ENCODE measurements at places on chromosomes 5 and 9. TPM values are rescaled to one million over a fixed set of nuclear protein-coding genes. Genes with fewer than 3 reads are reported as not detected.

GRCh38 chr5:2747363-2748162, 3.9 kb downstream of the IRX2 start:
- DNase-seq = no peak

GRCh38 chr9:37146410-37146809, 26.0 kb downstream of the ZCCHC7 start:
- peak; percentile 66 for DNase-seq

DNA sequence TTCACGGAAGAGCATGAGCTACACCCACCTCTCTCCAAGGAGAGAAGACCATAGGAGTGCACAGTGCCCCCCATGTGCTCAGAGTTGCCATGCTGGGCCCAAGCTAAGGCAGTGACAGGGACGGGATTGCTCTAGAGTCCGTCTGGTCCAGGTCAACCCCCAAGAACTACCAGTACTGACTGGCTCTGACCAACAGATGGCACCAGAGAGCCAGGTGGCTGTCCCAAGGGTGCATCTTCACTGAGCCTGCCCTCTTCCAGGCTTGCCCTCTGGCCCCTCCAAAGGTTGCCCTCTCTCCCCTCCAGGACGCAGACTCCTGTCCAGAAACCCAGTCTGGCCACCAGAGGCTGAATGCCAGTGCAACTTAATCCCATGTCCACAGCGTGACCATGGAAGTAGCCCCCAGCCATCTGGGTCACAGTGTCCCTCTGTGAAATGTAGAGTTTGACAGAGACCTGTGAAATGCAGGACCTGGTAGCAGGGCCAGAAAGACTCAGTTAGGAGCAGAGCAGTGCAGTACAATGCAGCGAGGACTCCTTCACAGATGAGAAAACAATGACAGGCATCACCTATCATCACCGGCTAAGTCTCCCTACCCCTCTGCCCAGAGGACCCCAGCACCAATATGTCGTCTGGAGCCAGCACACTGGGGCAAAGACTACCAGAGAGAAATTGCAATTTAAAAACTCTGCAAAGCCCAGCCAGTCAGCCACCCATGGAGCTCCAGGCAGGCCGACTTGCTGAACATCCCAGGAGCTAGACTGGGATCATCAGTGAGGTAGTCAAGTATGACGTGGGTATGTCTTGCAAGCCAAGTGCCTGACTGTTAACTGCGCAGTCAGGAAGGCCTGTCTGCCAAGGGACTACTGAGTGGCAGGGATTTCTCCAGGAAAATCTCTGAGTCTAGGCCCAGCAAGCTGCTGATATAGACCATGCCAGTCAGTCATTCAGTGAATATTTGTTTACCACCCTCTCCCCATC, 7.7 kb upstream of the SKP1 start:
- DNase-seq = peak; percentile 55

GRCh38 chr9:77449240-77450084, 198.7 kb downstream of the GNA14 start:
- DNase-seq = peak; percentile 22

CDH9 gene
- total RNA-seq = not detected

IL3 gene
- not detected for total RNA-seq

HTR1A gene
- total RNA-seq = not detected

ARSI gene
- total RNA-seq = not detected

Data from endothelial cell of umbilical vein (primary cell).